ENCODE measurements at places on chromosomes 7 and 10.
A peak's percentile ranks its signal among the peaks of the same experiment; 100 is the strongest.

DNA sequence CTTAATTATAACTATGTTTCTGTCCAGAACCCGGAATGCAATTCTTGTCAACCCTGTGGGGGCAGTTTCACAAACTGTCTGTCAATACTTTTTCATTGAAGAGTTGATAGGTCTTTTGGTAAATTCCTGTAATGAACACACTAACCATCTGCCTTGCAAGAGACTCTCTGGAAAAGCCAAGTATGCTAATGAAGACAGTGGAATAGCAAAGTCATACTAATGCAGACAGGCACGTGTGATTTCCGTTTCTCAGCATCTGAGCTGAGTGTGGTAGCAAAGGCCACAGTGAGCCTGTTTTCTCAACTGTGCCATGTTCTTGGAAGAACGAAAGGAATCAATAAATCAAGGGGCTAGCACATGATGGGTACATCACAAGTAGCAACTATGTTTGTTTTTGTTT, 494.1 kb upstream of the NRP1 start:
- no peak for DNase-seq

- no peak for DNase-seq
These were observed 232.5 kb downstream of the SKIDA1 start for GRCh38 chr10:21292763-21293517.

DNA sequence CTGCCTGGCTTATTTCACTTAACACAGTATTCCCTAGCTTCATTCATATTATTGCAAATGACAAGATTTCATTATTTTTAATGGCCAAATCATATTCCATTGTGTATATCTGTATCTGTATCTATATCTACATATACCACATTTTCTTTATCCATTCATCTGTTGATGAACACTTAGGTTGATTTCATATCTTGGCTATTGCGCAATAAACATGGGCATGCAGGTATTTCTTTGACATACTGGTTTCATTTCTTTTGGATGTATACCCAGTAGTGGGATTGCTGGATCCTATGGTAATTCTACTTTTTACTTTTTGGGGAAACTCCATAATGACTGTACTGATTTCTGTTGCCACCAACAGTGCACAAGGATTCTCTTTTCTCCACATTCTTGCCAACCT, 68.9 kb upstream of the CREB5 start:
- DNase-seq, result no peak

DNA sequence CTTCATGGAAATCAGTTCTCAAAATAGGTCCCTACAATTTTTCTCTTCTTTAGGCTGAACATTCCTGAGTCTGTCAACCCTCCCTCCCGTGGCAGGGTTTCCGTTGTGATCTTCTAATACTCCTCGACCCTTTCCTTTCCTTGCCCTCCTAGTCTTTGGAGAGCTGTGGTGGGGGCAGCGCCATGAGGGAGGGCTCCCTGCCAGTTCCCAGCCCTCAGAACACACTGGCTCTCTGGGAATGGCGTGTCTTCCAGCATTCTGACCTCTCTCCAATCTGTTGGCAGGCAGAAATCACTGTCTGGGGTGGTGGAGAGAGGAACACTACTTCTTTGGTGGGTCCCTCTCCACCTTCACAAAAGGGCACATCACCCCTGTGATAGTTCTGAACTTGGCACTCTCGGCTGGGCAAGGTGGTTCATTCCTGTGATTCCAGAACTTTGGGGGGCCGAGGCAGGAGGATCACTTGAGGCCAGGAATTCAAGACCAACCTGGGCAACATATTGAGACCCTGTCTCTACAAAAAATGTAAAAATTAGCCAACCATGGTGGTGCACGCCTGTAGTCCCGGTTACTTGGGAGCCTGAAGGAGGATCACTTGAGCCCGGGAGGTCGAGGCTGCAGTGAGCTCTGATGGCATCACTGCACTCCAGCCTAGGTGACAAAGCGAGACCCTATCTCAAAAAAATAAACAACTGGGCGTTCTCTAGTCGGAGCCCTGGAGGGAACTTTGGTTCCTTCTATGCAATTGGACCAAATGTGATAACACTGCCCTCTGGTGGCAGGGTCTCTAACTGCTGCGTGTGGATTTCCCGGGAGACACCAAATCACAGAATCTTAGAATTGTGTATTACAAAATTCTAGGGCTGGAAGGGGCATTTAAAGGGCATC, 13.1 kb upstream of the ARPC1A start:
- peak; percentile 45 for DNase-seq

GRCh38 chr10:120260456-120260855, 196.6 kb upstream of the PLPP4 start:
- no peak for DNase-seq

DNA sequence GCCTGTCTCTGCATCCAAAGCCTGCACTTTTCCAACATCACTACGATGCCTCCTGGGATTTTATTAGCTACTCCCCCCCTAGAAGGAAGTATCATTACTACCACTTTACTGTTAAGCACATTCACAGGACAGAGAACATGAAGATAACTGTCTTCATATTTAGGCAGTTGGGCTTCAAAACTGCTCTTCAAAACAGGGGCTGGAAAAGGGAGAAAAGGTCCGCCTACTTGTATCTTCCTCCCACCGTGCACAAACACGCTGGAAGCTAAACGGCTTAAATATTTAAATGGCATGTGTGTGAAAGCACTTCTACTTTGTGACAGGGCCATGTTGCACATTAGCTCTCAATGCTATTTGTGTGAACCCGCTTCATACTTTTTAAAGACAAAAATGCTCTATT, 999 bp downstream of the ITIH5 start:
- no peak for DNase-seq

GRCh38 chr10:113712024-113712423, 32.3 kb downstream of the CASP7 start:
- no peak for DNase-seq

DNA sequence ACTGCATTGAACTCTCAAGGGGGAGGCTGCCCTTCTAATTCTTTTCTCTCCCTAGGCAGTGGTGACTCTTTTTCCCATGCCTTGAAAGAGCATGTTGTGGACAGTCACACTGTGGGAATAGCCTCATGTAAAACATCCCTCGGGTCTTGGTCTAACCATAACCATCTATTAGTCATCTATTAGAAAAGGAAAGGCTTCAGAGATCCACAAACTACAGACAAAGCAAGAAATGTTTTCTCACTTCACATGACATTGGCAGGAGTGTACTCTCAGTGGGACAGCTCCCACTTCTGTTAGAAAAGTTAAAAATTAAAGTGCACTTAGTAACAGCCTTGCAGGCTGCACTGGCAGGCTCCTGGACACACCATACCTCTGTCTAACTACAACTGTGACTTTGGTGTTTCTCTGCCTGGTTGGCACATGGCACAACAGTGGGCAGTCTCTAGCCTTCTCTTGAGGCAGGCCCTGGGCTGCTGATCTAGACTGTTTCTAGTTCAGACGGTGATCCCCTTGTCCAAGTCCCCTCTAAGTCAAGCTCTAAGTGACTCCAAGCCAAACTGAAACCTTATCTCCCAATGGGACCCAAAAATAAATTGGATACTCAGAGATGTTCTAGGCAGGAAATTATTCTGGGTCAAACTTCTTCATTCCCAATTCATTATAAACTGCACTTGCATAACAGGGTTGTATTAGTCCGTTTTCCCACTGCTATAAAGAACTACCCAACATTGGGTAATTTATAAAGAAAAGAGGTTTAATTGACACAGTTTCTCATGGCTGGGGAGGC, 57.9 kb upstream of the ITGB1 start:
- DNase-seq, result no peak

DNA sequence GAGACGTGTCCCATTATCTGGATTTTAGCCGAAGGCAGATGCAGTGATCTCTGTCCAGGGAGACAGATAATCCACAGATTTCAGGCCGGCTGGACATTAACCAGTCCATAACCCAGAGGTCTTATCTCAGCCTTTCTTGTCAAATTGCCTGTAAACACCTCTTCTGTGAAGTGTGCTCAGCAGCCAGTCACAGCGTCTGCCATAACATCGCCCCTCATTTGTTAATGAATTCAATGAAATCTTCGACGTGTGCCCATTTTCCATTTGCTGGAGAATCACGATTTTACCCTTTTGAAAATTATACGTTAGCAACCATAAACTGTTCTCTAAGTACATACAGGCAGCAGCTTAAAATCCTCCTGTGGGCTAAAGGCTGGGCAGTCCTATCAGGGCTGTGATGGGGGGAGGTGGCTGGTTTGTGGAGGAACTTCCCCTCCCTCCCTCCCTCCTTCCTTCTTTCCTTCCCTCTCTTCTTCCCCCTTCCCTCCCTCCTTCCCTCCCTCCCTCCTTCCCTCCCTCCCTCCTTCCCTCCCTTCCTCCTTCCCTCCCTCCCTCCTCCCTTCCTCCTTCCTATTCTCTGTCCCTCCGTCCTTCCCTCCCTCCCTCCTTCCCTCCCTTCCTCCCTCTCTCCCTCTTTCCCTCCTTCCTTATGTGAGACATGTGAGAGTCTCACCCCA, 26.6 kb upstream of the FAM20C start:
- no peak for DNase-seq

GRCh38 chr7:51020944-51021343, 238.2 kb upstream of the GRB10 start:
- no peak for DNase-seq

GRCh38 chr7:15723841-15724240, 37.4 kb upstream of the MEOX2 start:
- no peak for DNase-seq

DNA sequence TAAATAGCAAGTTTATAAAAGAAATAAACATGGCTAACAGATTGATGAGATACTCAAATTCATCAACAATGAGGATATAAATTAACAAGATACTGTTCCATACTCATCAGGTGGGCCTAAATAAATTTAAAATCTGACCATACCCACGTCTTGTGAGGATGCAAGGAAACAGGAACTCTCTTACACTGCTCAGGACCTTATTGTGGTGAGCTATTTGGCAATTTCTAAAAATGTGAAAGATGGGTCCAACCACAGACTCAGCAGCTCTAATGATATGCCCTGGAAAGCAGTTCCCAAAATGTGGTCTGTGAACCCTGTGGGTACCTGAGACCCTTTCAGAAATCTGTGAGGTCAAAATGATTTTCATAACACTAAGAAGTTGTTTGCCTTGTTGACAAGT, 21.5 kb downstream of the RPP38 start:
- DNase-seq, result no peak

DNA sequence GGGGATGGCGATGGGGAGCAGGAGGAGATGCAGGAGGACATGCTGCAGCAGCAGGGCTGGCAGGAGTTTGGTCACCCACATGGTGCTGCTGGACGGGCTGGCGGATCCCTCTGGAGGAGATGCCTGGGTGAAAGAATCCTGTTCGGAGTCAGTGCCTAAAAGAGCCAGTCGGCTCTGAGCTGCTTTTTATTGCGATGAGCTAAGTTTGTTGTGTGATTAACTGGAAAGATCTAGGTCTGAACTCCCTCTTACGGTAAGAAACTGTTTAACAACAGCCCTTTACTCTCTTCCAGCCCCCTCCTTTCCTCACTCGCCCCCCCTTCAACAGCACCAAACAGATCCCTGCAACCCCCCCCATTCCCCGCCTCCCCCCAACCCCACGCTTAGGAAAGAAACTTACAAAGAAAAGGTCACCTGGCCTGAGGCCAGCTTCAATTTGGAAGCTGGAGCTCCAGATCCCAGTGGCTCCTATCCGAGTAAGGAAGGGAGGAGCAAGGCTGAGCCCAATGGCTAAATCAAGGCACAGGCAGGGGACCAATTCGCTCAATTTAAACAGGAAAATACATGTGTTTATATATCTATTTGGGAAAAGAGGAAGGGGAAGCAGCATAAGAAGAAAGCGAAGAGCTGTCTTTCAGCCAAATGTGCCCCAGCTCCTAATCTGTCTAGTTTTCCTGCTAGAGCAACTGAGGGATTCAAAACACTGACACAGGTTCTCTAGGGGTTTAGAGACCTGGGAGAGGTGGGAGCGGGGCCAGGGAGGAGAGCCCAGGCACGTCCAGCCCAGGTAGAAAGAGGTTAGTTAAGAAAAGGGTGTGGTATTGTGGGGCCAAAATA, at the start of gene HGF:
Gene HGF, minus strand, starts transcription at position 157 of the 837 bp plus-strand sequence. Its CDS starts 76 bp downstream, at position 81.
- no peak for DNase-seq

- DNase-seq, result no peak
These were observed 186.9 kb downstream of the PRPF18 start for GRCh38 chr10:13773496-13774170.

GRCh38 chr10:31274310-31274709, 44.7 kb upstream of the ZEB1 start:
- DNase-seq, result no peak

DNA sequence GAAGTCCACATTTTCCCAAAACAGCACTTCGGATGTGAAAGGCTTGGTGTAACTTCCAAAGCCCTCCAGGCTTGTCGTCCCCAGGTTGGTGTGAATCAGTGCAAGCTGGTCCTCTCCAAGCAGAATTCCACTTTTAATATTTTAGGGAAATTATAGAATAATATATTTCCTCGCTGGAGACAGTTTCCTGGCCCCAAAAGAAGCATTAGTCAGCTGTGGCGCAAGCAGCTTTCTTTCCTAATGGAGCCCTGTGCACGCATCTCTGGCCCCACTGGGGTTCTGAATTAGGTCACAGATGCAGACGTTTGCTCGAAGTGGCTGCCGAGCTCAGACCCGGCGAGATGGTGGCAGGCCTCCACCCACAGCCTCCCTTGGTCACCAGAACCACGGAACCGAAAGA, 33.3 kb upstream of the MNX1 start:
- no peak for DNase-seq

DNA sequence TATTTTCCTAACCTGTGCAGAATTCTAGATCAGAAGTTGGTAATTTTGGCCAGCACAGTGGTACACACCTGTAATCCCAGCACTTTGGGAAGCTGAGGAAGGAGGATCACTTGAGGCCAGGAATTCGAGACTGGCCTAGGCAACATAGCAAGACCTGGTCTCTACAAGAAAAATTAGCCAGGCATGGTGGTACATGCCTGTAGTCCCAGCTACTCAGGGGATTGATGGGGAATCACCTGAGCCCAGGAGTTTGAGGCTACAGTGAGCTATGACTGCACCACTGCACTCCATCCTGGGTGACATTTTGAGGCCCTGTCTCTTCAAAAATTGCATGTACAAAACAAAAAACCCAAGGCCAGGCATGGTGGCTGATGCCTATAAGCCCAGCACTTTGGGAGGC, 8.6 kb downstream of the PGAM1 start:
- DNase-seq, result no peak

GRCh38 chr7:29345590-29345989, 151.0 kb downstream of the CHN2 start:
- no peak for DNase-seq
